NCI-H1105 (cell line): ENCODE measurements at places on chromosomes 3 and 15.

GRCh38 chr3:74599564-74599963 lies 14.9 kb downstream of the CNTN3 start:
- DNase-seq: no peak

- DNase-seq: no peak
Observed at GRCh38 chr3:4375911-4376310, 72.7 kb downstream of the SETMAR start.

GRCh38 chr3:25589104-25589782 lies 75.5 kb downstream of the TOP2B start:
- DNase-seq: no peak

- no peak for DNase-seq
Observed at GRCh38 chr3:17986348-17986816, 244.0 kb upstream of the TBC1D5 start.

DNA sequence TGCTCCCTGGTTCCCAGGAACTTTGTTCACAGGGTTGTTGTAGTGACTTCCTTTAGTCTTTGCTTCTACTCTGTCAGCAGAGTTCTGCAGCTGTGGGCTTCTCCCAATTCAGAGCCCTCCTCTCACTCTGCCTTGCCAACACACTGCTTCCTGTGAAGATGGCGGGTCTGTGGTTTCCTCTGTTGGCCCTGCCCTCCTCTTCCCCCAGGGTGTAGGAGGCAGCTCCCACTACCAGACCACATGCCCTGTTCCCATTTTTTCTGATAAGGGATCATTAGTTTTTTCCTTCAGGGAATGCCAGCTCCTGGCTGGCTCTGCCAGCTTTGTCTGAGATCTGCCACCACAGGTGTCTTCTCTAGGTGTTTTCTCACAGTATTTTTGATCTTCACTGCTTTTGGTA lies 12.7 kb downstream of the SPSB4 start:
- no peak for DNase-seq
